B cell (primary cell): ENCODE measurements at places on chromosomes 16 and 17.

DNA sequence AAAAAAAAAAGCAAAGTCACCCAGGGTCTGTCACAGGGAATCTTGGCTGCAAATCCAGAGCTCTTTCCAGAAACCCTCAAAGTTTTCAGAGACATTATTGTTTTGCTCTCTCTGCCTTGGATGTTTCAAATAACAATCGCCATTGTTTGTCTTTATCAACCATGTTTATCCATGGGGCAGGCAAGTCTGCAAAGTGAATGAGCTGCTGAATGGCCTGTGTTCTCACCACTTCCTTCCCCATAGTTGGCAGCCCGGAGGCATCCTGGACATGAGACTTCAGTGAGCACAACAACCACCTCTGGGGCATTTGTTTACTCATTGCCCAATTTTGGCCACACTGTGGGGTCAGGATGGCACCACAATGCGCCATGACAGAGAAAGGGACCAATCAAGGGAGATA is 53.1 kb upstream of the USP7 start:
- DNase-seq: no peak

GRCh38 chr17:18198530-18198929 is 14.9 kb downstream of the ALKBH5 start:
- DNase-seq: no peak

- DNase-seq: no peak
Observed at GRCh38 chr16:68400924-68401460, 47.3 kb downstream of the SMPD3 start.

GRCh38 chr16:5060073-5060641 is 5.6 kb downstream of the C16orf89 start:
- no peak for DNase-seq

GRCh38 chr16:25007284-25007984 is 7.7 kb downstream of the ARHGAP17 start:
- no peak for DNase-seq

DNA sequence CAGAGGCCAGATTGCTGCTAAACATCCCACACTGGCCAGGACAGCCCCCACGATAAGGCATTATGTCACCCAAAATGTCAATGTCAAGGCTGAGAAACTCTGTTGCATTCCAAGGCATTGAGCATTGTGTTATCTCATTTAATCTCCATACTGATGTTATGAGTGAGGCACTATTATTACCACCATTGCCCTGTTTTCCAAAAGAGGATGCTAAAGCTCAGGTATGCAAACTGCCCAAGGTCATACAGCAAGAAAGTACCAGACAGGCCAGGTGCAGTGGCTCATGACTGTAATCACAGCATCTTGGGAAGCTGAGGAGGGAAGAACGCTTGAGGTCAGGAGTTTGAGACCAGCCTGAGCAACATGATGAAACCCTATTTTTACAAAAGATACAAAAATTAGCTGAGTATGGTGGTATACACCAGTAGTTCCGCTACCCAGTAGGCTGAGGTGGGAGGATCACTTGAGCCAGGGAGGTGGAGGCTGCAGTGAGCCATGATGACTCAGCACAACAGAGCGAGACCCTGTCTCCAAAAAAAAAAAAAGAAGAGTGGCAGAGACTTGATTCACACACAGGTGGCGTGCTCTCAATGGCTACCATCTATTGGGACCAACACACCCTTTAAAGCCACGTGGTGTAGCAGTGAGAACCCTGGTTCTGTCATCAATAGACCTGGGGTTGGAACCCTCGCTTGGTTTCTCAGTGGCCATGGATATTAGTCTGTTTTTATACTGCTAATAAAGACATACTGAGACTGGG is 58.8 kb upstream of the GRIN2A start:
- no peak for DNase-seq

GRCh38 chr17:1058423-1059130 is 61.6 kb downstream of the TIMM22 start:
- no peak for DNase-seq

DNA sequence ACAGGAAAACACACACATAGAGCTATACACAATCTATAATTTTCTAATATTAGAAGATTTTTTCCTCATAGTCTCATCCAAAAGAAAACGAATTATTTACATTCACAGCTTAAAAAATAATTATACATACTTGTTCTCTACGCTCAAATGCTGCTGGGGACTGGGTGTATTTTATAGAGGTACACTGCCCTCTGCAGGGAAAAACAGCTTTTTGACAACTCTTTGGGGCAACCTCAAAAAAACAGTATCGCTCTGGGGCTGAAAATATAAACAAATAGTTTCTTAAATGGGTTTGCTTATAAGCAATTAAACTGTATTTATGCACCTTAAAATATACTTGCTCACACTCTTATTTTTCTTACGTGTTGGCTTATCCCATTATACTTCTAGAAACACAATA is 261.8 kb upstream of the PSMD7 start:
- no peak for DNase-seq

GRCh38 chr17:4559966-4560365 is 411 bp downstream of the GGT6 start:
- DNase-seq: no peak

GRCh38 chr17:3692346-3692745 is 3.6 kb downstream of the P2RX5 start:
- no peak for DNase-seq

- DNase-seq: peak; percentile 34
Observed at GRCh38 chr17:35117984-35118383, 1.7 kb downstream of the RAD51D start.

GRCh38 chr17:44933824-44934744 is 13.5 kb downstream of the KIF18B start:
- DNase-seq: no peak

GRCh38 chr17:78675316-78675616 is 98.1 kb upstream of the DNAH17 start:
- DNase-seq: no peak

DNA sequence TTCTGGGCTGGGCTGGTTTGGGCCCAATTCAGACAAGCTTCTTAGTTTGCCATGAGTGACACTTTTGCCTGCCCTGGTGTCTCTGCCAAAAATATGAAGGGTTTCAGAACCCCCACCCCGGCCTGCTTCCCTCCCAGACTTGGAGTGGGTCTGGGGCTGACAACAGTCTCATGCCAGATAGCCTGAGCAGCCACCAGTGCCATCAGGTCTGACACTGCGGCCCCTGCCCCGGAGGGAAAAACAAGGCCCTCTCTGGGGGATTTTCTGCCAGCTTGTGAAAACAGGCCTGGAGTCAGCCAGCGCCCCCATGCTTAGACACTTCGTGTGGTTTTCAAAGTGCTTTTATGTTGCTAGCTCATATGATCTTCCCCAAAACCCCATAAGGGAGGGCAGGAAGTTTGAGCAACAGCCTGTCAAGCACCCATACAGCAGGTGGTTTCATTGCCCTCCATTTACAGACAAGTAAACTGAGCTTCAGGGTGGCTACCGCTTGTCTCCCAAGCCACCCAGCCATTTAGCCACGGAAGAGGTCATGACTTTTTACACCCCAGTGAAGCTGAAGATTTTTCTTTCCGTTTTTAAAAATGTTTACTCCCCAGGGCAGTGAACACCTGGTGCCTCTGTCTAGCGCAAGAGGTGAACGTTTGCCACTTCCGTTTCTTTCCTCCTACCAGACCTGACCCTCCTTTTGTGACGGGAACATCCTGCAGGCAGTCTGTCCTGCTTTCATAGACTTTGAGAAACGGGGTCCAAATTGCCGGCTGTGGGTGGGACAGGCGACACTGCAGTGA is 300.6 kb downstream of the SEC14L1 start:
- peak; percentile 96 for DNase-seq

GRCh38 chr16:86651823-86652222 is 73.5 kb downstream of the FOXL1 start:
- DNase-seq: no peak

- no peak for DNase-seq
Observed at GRCh38 chr17:47201166-47201565, 8.0 kb upstream of the MYL4 start.

DNA sequence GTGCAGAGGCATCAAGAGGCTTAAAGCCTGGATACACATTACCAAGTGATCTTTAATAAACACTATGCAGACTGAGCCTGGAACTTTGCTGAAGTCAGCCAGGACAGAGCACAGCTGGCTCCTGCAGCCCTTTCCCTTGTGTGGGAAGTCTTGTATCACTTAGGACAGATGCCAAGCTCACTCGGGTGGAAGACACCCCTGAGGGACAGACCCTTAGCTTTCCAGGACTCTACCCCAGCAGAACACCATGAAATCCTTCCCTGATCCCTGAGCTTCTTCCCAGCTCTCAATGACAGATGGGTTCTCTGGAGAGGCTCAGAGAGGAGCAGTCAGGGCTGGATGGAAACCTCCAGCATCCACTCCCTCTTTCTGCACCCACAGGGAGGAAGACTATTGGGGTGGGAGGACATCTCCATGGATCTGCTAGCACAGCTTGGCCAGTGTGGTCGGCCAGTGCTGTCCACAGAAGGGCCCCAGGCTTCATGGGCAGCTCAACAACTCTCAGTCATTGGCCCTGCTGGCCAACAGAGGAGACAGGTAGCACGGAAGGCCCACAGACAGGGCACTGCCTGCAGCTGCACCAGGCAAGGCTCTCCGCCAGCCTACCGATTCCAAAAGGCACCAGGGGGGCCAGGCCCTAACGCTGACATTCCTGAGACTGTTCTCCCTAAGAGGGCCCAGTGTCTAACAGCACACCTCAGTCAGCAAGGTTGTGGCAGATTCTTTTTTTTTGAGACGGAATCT is 15.9 kb downstream of the RAB5C start:
- no peak for DNase-seq

GRCh38 chr17:9465210-9465921 is 110.3 kb downstream of the STX8 start:
- DNase-seq: no peak
